Islet precursor cell (in vitro differentiated cells): ENCODE measurements at places on chromosomes 12 and 14.

DNA sequence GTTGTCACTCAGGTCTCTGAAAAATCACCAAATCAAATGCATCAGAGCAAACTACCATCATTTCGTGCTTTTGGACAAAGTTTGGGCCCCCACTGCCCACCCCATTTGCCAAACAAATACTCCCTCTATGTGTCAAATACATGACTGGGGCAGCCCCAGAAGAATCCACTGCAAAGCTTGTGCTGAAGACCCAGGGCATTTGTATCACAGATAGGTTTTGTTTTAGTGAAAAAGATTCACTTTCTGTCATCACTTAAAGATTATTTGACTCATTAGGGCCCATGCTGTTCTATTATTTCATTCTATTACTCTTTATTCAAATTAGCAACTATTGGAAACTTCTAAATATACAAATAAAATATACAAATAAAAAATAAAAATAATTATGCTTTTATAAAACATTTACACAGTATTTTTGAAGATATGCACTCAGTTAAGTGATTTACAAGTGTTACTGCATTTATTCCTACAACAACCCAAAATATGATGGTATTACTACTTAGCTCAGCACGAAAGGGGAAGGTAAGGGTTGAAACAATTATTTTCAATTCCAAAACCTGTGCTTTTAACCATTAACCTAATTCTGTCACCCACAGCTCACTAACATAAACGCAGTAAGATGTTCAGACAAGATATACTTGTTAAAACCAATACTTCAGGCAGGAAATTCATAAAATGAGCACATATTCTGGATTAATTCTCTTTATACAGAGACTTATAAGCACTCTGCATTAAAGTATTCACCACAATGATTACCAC, 36.5 kb downstream of the LRIG3 start:
- no peak for DNase-seq

DNA sequence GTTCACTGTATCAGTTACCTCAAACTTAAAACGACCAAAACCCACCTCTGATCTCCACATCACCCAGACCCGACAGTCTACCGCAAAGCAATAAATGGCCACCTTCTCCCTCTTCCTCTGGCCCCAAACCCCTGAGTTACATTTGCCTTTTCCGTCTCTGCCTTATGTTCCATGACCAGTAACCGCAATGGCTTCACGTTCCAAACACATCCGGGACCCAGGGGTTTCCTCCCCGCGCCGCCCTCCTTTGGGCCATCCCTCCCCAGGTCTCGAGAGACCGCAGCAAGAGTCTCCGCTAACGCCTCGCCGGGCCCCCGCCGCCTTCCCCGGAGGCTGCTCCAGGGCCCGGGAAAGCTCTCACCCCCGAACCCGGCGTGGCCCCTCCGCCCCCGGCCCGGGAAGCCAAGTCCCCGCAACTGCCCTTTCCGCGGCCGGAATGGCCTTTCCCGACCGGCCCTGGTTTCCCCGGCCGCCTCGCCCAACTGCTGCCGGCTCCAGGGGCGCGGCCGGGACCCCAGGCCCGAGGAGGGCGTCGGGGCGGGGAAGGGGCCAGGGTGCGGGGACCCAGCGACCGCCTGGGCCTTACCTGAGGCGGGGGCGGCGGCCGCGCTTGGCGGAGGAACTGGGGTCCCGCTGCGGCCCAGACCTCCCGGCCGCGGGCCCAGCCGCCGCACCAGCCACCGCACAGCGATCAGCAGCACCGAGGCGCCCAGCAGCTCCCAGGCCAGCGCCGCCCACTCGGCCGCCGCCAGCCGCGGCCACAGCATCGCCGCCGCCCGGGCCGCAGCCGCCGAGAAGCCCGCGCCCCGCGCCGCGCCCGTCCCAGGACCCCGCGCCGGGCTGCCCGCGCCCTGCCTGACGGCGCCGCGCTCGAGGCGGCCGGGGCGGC, at the start of gene ANKLE2:
Gene ANKLE2, minus strand, starts transcription at position 801 of the 889 bp plus-strand sequence. Its CDS starts 34 bp downstream, at position 767.
- peak; percentile 78 for DNase-seq

- no peak for DNase-seq
Observed at GRCh38 chr12:88258396-88258795, 116.3 kb downstream of the TMTC3 start.

GRCh38 chr12:124866883-124867400, 3.3 kb upstream of the SCARB1 start:
- DNase-seq: no peak

DNA sequence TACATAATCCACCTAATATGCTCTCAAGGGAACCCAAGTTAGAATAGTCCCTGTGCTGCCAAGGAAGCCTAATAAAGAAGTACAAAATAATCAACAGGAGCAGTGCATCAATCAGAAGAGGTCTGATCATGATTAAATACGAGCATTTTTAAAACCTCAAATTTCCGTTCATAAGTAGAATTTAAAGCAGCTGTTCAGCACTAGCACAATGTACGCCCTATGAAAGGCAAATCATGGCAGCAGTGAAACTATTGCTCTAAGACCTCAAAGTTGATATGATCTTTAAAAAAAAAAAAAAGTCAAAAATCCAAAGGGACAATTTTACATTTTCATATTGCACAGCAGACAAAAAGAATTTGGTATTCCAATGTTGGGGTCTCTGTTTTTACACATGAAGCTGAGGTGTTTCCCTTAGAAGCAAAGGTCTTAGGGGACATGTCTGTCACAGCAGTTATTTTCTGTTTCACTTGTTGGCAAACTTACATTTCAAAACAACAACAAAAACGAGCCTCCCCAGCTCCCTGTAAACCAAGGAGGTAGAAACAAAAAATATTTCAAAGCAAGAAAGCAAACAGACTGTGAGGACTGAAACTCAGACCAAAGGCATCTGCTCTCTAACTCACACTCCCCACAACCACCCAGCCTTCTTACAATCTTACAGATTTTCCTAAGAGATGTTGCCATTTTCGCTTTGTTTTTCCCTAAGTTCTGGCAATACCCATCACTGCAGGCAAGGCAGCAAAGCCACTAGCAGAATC, 28.2 kb downstream of the SOX5 start:
- DNase-seq: no peak

- DNase-seq: peak; percentile 54
Observed at GRCh38 chr12:74538491-74539258, 1.0 kb downstream of the ATXN7L3B start.
